ENCODE measurements at places on chromosomes 5 and 9.

DNA sequence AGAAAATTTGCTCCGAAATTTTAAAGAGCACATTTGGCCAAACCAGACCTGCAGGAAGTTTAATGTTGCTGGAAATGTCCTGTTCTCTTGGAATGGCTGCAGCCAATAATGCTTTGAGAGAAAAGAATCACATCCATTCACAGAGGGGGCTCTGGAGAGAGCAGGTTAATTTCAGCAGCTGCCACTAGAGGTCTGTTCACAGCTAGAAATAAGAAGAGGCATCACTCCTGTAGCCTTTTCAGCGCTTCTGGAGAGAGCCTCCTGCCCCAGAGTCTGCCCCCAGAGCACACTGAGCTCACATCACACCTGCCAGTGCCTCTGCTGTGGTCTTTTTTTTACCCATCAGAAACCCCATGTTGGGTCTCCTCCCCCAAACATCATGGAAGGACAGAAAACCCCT is 124.8 kb upstream of the RAD23B start:
- peak; percentile 84 for DNase-seq

GRCh38 chr5:31470608-31471007 is 61.3 kb downstream of the DROSHA start:
- no peak for DNase-seq

DNA sequence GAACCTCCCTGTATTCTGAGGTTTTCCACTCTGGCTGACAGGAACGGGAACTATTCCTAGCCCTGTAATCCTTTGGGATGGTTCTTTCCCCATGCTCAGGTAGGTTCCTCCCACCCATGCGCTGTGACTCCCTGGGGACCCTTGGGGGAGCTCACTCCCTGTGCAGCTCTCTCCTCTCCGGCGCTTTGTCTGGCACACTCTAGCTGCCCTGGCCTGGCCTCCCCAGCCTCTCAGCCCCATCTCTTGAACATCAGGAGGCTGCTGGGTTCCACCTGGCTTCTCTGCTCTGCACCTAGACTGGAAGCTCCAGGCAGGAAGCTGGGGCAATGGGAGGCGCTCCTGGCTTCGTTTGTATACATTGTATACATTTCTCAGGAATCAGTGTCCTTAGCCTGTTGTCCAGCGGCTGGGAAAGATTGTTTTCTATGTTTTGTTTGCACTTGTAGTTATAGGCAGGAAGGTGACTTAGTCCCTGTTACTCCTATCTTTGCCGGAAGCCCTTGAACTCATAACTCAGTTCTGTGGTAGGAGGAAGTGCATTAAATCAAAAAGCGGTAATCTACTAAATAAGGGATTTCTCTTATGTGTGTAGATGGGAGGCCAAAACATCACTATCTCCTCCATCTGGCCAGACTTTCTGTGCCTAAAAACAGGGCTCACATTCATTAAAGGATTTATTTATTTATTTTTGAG is 20.4 kb downstream of the SLC25A25 start:
- DNase-seq = peak; percentile 47

- DNase-seq = no peak
Observed at GRCh38 chr5:150625164-150625535, 15.3 kb upstream of the SYNPO start.

GRCh38 chr9:130873966-130874365 is 22.6 kb downstream of the QRFP start:
- no peak for DNase-seq

- DNase-seq = peak; percentile 40
Observed at GRCh38 chr5:56814361-56814962, 887 bp upstream of the MAP3K1 start.

GRCh38 chr9:16312962-16313546 is 557.4 kb downstream of the BNC2 start:
- no peak for DNase-seq

DNA sequence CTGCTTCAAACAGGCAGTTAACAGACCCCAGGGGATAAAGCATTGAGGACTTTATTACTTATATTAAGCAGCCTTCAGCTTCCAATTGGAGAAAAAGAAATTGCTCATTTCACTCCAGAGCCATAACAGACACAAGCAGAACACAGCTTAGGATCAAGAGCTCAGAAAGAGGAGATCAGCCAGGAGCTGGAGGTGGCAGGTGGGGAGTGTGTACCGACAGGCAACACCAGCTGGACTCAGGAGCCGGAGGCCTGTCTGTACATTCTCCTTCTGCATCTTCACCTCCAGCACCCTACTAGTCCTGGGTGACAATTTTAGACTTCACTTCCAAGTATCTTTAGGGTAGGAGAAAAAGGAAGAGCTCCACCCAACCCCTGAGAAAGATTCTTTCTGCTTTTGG is 35.8 kb downstream of the NRG2 start:
- DNase-seq = peak; percentile 89

GRCh38 chr5:68046445-68046844 is 169.1 kb upstream of the PIK3R1 start:
- DNase-seq = no peak

GRCh38 chr5:373710-374602 is 52.4 kb downstream of the AHRR start:
- no peak for DNase-seq

- DNase-seq = peak; percentile 33
Observed at GRCh38 chr5:179819296-179820126, 1.2 kb upstream of the SQSTM1 start.

DNA sequence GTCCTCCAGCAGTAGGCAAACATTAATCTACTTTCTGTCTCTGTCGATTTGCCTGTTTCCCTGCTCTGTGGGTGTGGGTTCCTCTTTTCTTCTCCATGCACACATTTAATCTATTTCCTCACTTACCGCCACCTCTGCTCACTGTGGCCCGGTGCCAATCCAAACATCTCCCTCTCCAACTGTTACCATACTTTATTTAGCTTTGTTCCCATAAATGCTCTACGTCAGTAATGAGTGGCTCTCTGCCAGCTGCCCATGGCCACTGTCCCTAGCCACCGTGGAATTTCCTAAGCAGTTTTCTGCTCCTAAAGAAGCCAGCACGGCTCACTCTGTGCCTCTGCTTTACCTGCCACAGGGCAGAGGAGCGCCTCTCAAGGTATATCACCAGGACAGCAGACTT is 19.5 kb upstream of the GOLPH3 start:
- no peak for DNase-seq

GRCh38 chr9:20698782-20699181 is 14.7 kb downstream of the FOCAD start:
- no peak for DNase-seq

GRCh38 chr5:16128944-16129343 is 50.6 kb downstream of the MARCHF11 start:
- DNase-seq = no peak

GRCh38 chr5:82396871-82397514 is 118.8 kb upstream of the RPS23 start:
- DNase-seq = peak; percentile 56

DNA sequence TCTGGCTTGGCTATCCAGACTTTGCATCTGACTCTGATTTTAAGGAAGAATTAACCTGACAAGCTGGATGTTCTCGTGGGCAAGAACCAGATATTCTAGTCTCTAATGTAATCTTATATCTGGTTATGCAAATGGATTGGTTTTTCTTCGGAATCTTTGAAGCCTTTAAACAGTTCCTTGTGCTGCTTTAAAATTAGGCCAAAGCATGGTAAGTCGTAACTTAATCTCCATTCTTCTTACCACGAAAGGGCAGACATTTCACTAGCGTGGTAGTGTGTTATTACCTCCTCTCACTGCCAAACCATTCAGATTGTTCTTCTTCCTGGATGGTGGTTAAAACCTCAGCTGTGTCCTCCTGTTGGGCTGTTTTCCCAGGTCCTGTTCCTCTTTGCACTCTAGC is 34.1 kb upstream of the TTC23L start:
- DNase-seq = no peak

DNA sequence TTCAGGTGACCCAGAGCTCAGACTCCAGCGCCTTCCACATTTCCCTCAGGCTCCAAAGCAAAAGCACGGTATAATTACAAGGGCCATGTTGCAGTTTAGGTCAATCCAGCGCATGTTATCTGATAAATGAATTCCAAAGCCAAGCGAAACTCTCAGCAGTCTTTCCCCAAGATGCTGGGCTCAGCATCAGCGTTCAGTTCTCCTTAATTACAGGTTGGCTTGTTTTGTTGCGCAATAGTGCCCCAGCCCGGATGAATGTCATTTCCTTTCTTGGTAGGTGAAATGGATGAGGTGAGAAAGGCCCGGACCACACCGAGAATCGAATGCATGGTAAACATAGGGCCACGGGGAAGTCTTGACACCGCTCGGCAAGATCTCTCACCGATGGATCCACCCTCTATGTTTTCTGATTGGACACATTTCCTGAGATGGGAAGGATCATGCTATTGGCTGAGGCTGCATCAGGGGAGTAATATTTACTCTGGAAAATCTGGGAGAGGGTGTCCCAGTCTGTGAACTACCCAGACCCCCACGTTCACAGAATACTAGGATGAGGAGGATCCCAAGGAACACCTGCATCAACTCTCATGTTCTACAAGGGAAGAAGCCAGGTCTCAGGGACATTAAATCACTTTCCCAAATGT is 221.2 kb upstream of the ANKRD55 start:
- DNase-seq = no peak

DNA sequence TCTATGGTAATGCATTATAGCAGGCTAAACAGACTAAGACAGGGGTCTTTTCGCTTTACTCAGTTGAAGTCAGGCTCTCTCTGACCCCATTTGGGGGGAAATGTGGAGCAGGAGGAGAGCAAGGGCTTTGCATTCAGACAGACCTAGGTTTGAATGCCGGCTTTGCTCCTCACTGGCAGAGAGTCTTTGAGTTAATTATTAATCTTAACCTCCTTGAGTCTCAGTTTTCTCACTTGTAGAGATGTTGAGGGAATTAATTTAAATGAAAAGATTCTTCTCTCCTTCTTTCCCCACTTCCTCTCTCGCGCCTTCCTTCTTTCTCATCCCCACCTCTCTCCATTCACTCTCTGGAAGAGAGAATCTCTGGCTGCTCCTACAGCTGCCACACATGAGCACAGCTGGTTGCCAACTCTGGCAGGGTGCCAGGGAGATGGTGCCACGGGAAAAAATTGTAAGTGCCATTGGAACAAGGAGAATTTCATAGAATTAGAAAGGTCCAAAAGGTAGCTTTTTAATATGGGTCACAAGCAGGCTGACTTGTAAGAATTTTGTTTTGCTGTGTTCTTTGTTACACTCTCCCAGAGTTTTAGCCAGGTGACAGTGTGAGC is 25.2 kb upstream of the GLRA1 start:
- peak; percentile 69 for DNase-seq

- DNase-seq = peak; percentile 79
Observed at GRCh38 chr5:150443242-150444075, 6.1 kb downstream of the RPS14 start.

DNA sequence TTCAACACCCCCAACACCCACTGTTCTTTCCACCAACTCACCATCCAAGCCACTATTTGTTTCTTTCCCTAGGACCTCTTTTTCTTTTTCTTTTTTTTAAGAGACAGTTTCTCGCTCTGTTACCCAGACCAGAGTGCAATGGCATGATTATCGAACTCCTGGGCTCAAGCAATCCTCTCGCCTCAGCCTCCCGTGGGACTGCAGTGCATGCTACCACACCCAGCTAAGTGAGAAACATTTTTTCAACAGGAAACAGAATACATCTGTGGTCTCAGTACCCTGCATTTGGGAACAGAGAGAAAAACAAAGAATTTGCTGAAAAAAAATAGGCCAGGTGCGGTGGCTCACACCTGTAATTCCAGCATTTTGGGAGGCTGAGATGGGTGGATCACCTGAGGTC is 24.6 kb downstream of the B4GALT1 start:
- DNase-seq = no peak

- peak; percentile 36 for DNase-seq
Observed at GRCh38 chr9:14097215-14097614, 216.7 kb downstream of the NFIB start.

DNA sequence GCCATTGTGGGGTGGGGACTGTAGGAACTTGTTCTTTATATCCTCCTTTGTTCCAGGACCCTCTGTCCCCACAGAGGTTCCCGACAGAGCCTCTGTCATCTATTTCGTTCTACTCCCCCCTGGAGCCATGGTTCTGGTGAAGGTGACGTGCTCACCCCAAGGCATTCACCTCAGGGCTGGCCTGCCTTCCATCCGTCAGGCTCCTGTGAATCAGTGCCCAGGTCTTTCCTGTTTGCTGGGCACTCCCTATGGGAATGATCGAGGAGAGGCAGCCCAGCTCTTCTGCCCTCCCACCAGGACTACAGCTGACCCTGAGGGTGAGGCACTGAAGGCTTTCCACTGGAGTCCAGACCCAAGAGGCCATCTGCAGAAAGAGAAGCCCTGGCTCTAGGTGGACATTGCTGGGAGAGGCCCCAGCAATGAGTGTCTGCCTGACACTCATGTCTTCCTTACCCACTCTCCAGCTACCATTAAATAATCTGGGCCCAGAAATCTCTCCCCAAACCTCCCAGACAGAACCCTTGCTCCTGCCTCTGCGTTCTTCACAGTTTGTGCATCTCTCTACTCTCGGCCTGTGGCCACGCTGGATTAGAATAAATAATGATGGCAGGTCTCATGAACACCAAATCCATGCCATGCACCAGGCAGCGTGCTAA is 214.2 kb downstream of the FSTL4 start:
- no peak for DNase-seq

DNA sequence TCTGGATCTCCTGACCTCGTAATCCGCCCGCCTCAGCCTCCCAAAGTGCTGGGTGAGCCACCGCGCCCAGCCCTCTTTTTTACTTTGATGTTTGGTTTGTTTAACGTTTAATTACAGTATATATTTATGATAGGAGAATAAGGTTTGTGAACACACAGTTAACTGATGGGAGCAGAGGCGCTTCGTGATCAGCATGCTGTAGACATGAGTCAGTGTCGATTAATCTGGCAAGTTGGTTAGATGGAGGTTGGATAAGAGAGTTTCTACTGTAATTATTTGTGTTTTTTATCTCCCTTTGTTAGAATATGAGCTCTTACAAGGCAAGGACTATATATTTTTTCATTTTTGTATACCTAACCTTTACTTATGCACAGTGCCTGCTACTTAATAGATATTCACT is 14.3 kb downstream of the ATG10 start:
- DNase-seq = no peak

DNA sequence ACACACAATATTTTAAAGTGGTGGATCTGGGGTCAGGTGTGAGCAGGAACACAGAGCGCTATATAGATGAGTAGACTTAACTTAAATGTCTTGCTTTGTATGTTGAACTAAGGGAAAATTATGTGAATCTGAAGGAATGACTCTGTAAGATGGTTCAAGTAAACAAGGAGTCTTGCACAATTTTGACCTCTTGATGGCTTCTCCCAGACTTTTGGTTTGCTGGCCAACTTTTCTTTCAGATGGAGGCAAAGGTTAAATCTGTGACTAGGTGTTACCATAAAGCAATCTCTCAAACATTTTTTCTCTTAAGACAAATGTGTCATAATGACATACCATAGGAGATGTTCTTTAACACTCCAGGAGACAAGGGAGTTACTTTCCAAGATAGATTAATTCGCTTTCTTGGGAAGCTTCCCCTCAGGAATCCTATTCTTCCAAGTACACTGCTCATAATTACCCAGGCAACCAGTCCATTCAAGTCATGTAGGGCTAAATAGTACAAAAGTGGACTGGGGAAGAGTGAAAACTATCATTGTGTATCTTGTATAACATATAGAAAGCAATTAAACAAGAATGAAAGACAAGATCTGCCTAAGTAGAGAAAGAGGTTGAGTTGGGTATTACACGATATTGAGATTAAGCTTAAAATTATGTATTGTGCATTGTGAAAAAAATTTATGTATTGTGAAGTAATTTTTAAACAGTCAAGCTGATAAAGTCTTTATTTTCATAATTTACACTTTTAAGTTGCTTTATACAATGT is 60.3 kb upstream of the SLC27A6 start:
- no peak for DNase-seq

- no peak for DNase-seq
Observed at GRCh38 chr5:78399116-78399515, 38.7 kb downstream of the SCAMP1 start.

- peak; percentile 40 for DNase-seq
Observed at GRCh38 chr5:37774912-37775483, 64.8 kb downstream of the GDNF start.

Data from NCI-H82 (cell line).